Islet precursor cell (in vitro differentiated cells): ENCODE measurements at places on chromosomes 2 and 18.
A peak's percentile ranks its signal among the peaks of the same experiment; 100 is the strongest.

GRCh38 chr2:59866436-59866835, 687.0 kb downstream of the BCL11A start:
- no peak for DNase-seq

GRCh38 chr2:36549165-36549574, 48.8 kb downstream of the FEZ2 start:
- peak; percentile 62 for DNase-seq

GRCh38 chr2:16630463-16630862, 35.2 kb downstream of the CYRIA start:
- DNase-seq, result no peak

- DNase-seq, result no peak
These were observed 651.4 kb downstream of the STK39 start for GRCh38 chr2:167595839-167596471.

- no peak for DNase-seq
These were observed 506.6 kb downstream of the ERBB4 start for GRCh38 chr2:212032032-212032431.

DNA sequence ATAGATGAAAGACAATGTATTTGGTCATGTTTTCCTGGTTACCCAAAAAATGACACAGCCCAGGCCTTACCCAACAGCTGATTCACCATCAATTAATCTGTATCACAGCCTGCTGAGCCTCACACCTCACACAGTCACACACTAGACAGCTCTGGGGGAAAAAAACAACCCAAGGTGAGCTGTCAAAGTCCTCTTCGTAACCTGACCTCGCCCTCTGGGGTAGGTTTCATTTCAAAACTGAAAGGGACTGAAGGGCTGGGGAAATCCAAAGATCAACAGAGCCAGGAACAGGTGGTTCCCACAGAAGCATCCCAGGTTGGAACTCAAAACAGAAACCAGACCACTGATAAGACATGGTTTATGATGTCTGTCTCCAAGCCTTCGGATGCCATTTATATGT, 18.2 kb upstream of the PCBP1 start:
- DNase-seq, result no peak

GRCh38 chr2:85414761-85415553, 3.6 kb upstream of the SH2D6 start:
- no peak for DNase-seq

DNA sequence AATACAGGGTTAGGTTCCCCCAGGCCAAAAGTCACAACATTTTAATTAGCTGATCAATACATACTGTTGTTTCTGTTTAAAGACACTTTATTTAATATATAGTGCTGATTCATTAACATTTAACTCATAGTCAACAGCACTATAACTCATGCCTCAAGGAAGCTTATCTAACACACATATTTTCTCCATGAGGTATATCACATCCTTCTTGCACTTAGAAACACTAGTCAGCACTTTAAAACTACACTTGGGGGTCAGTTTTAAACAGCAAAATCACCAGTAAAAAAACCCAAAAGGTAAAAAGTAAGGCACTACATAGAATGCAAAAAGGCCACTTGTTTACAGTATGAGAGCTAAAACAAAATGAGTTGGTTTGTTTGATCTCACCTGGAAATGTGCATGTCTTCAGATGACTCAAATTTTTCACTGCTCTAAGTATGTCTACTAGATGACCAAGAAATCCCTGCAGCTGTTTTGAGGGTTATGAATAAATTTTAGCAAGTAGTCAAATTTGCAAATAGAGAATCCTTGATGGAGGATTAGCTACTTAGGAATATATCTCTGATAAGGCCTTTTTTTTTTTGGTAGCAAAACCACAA, 54.1 kb upstream of the EPB41L5 start:
- no peak for DNase-seq

DNA sequence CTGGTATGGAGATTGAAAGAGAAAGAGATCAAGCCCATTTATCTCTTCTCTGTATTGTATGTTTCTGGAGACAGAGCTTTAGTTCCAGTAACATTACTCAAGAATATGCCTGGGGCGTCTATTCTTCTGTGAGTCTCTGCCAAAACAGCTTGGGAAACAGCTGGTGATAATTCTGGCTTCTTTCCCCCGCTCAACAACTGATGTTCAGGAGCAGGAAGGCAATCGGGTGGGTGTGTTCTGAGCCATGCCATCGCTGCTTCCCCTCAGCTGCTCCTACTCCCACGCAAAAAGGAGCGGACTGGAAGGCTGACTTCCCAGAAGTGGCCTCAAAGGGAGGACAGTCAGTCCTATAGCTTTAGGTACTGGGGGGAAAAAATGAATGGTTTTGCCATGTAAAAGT, 695.1 kb downstream of the PLCL1 start:
- DNase-seq, result peak; percentile 50

- no peak for DNase-seq
These were observed 9.3 kb upstream of the MTERF4 start for GRCh38 chr2:241111440-241111805.

DNA sequence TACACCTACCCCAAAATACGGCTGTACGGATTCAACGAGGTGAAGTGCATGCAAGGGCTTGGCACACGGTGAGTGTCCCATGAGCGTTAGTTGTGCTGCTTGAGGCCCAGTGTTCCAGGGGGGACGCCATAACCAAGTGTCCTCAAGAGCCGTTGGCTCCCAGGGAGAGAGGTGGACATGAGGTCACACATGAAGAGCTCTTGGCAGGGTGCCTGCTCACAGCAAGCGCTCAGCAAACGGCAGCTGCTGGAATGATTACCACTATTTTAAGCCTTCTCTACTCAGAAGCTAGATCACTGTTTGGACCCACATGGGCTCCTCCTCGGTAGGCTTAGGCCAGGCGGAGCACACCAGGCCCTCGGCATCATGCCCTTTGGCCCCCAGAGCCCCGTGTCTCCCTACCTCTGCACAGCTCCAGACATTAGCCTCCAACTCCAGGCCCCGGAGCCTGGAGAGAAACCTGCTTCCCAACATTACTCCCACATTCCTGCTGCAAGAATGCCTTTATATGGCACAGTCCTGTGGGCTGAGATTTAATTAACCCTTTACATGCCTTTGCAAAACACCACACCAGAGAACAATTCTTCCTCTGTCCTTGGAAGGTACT, 68.4 kb upstream of the PPP1CB start:
- DNase-seq, result peak; percentile 98

DNA sequence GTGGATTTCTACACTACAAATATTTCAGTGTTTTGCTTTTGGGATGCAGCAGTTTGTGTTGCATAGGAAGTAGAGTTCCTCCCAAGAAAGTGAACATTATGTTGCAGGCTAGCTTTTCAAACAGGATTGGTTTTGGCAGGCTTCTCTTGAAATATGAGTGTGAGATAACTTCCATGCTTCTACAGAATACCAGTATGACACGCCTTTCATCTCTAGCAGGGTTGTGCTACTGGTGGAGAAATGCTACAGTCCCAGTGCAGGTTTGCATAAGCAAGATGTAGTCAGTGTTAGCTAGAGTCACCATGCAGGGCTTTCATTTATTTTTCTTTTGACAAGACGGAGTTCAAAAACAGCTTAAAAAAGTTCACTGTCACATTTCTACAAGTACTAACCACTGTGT, 17.1 kb upstream of the CAVIN2 start:
- no peak for DNase-seq

DNA sequence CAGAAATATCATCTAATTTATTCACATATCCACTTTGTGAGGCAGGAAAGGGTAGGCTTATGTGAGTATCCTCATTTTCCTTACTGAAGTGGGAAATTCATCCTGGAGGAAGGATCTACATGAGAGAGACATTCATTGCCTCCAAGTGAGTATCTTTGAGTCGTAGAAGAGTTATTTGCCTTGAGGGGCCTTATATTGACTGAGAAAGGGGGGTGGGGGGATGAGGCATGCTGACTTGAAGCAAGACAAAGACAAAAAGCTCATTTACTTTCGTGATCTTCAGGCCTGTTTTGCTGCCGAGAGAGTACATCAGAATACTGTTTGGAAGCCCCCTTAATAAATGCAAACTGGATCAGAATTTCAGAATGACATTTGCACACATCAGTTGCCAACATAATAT, 17.6 kb upstream of the NEDD4L start:
- peak; percentile 57 for DNase-seq

GRCh38 chr2:222504191-222504590, 79.8 kb downstream of the SGPP2 start:
- no peak for DNase-seq

GRCh38 chr2:7333189-7333765, 416.1 kb downstream of the RNF144A start:
- DNase-seq, result no peak

- DNase-seq, result no peak
These were observed 583.0 kb downstream of the THSD7B start for GRCh38 chr2:137348301-137348700.
